ENCODE measurements at places on chromosomes 16 and 17. TPM values are rescaled to one million over a fixed set of nuclear protein-coding genes. Genes with fewer than 3 reads are reported as not detected.

The MT1F gene
- total RNA-seq = 205 TPM

The KRT27 gene
- not detected for total RNA-seq

The TBC1D3E gene
- total RNA-seq = not detected

The CRHR1 gene
- not detected for total RNA-seq

The C17orf78 gene
- total RNA-seq = not detected

DNA sequence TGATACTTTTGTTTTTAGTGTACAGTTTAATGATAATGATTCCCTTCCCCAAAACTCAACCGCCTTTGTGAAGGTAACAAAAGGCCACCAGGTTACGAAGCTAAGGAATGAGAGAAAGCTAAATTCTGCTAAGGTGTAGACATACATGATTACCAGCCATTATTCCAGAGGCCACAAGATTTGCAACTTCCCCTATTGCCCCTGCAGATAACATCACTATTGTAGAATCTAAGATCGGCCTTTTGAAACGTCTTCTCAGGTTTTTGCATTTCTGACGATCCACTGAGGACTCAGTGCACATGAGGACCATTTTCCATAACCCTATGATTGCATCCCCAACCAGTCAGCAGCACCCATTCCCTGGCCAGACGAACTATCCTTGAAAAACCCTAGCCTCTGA is 33.9 kb upstream of the SNN start:
- no peak overlapping the region for H3K4me3 ChIP-seq
- H3K4me1 ChIP-seq = no peaks in the 10 kb centered on the region
- no peak overlapping the region for H3K27ac ChIP-seq
- no peaks in the 10 kb centered on the region for H3K27me3 ChIP-seq

DNA sequence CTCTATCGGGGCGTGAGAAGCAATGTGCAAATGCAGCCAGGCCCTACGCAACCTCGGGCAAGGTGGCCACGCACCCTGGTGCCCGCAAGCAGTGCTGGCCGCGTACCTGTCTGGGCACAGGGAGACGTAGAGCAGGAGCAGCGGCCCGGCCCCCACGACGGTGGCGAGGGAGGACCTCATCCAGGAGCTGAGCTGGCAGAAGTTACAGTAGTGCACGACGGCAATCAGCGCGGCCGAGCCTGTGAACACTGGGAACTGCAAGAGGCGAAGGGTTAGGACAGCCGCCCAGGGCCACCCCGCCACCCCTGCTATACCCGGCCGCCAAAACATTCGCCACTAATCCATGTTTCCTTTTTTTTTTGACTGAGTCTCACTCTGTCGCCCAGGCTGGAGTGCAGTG is 96.9 kb upstream of the CREBBP start:
- H3K4me3 ChIP-seq = no peak overlapping the region
- no peak for DNase-seq
- no peak overlapping the region for H3K27ac ChIP-seq

- H3K4me3 ChIP-seq = no peak overlapping the region
- H3K4me1 ChIP-seq = no peaks in the 10 kb centered on the region
- DNase-seq = no peak
- H3K27me3 ChIP-seq = no peaks in the 10 kb centered on the region
- no peak overlapping the region for H3K27ac ChIP-seq
Measured at GRCh38 chr17:59186850-59187249, 23.0 kb upstream of the SMG8 start.

DNA sequence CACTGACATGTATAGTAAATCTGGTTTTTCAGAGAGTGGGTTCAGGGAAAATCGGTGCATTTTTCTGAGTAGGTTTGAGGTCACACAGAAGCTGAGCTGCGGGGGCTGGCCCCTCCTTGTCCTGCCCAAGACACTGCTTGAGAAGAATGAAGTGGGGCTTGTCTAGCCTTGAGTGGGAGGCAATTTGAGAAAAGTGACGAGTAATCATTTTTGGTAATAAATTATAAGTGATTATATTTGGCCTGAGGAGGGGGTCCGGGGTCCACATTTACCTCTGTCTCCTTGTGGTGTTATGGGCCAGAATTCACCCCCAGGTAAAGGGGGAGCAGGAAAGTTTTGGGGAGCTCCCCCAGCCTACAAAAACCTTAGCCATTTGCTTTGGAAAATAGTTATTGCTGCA is 28.1 kb downstream of the WFDC1 start:
- no peaks in the 10 kb centered on the region for H3K36me3 ChIP-seq
- no peak overlapping the region for H3K27ac ChIP-seq
- no peaks in the 10 kb centered on the region for H3K27me3 ChIP-seq
- H3K4me3 ChIP-seq = no peak overlapping the region

DNA sequence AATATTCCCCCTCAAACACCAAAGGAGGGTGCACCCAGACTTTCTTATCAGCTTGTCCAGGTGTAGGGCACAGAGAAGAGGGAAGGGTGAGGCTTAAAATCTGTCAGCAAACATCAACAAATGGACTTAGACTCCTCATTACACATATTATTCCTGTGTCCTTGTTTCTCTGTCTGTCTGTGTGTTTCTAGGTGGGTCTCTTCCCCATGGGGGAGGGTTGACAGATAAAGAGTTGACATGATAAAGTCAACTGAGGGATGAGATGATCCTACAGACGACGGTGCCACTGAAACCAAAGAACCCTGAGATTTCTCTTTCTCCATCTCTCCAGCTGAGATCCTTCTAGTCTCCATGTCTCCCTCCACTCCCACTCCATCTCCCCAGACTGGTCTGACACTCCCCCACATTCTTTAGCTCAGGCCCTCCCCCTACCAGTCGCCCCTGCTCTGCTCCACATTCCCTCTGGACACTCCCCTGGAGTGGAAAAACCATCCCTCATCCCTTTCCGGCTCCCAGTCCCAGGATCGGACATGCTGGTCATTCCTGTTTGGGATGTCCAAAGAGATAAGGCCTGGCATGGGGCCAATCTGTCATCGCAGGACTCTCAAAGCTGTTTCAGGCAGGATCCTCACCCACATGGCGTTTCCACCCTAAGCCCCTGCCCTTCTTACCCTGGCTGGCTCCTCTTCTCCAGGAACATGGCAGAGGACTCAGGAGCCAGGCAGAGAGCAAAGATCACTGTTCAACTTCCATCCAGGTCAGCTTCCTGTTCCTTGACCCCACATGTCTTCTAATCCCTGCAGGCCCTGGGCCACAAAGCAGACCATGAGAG is 2.9 kb upstream of the ITGA3 start:
- H3K4me1 ChIP-seq = peaks cover 18% of the 10 kb centered on the region
- no peaks in the 10 kb centered on the region for H3K27me3 ChIP-seq
- DNase-seq = peak; percentile 61

- peak overlapping the region; percentile 27 for H3K27ac ChIP-seq
- H3K4me3 ChIP-seq = peak overlapping the region; percentile 65
- H3K36me3 ChIP-seq = no peaks in the 10 kb centered on the region
- peaks cover 17% of the 10 kb centered on the region for H3K4me1 ChIP-seq
- H3K27me3 ChIP-seq = no peaks in the 10 kb centered on the region
- no peak for DNase-seq
Measured at GRCh38 chr17:42459801-42460281, 1.2 kb downstream of the ATP6V0A1 start.

DNA sequence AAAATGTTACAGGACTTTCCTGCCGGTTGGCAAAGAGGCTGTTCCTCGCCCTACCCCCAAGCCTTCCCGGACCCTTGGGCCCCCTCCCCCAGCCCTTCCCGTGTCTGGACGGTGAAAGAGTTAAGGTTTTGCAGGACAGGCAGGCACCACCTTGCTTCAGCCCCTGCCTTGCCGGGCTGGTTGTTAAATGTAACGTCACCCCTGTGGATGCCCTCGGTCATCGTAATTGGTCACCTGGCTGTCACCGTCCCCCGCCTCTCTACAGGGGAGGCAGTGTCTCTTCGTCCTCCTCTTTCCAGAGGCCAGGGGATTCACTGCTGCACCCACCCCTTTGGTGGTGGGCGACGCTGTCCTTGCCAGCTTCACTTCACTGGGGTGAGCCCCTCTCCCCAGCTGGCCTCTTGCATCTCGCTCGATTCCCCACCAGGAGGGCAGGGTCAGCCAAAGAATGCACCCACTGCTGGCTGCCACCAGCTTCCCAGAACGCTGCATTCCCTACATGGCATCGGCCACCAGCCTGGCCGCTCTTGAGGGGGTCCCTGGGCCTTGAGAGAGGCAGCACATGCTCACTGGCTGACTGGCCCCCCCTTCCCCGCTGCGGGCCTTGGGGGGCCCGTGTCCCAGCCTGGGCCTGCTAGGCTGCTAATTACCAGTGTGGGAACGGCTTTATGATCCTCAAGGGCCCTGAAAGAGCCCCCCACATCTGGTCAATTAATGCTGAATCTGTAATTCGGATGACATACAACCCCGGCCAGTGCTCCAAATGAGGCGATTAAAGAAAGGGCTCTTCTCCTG is 25.2 kb upstream of the GSE1 start:
- no peak overlapping the region for H3K4me3 ChIP-seq
- H3K27ac ChIP-seq = no peak overlapping the region
- DNase-seq = no peak
- no peaks in the 10 kb centered on the region for H3K4me1 ChIP-seq

DNA sequence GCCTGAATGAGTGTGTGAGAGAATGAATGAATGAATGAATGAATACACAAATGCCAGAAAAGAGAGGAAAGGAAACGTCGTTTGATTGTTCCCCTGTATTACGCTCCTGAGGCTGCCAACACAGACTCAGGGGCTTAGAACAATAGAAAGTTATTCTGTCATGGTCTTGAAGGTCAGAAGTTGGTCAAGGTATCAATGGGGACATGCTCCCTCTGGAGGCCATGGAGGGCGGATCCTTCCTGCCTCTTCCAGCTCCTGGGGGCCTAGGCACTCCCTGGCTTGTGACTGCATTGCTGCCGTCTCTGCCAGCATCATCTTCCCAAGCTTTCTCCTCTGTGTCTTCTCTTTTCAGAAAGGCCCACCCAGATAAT is 1.5 kb upstream of the SLC38A8 start:
- H3K4me1 ChIP-seq = no peaks in the 10 kb centered on the region
- peak; percentile 33 for DNase-seq
- no peak overlapping the region for H3K27ac ChIP-seq
- H3K4me3 ChIP-seq = no peak overlapping the region

- H3K4me1 ChIP-seq = no peaks in the 10 kb centered on the region
- H3K4me3 ChIP-seq = no peak overlapping the region
- no peak for DNase-seq
- no peaks in the 10 kb centered on the region for H3K27me3 ChIP-seq
Measured at GRCh38 chr17:31085563-31085962, 9.2 kb upstream of the NF1 start.

DNA sequence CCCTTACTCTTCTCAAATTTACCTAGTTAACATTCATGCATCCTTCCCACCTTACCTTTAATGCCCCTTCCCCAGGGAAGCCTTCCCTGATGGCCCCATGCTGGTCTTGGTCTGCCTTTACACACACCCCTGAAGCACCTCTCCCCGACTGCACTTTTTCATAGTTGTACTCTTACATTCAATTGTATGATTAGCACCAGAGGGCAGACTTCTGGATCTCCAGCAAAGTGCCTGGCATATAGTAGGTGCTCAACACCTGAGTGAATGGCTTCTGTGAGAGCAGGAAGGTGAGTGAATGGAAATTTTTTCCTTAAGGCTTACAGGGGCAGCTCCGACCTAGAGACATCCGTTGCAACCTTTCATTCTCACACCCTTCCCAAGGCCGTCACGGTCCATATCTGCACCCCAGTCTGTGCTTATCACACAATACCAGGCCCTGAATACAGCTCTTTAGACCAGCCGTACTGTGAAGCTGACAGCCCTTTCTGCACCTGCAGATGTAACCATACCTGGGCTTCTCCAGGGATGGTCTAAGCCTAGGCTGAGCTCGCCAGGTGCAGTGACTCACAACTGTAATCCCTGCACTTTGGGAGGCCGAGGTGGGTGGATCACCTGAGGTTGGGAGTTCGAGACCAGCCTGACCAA is 4.4 kb downstream of the PGAP3 start:
- H3K27me3 ChIP-seq = no peaks in the 10 kb centered on the region
- H3K36me3 ChIP-seq = no peaks in the 10 kb centered on the region
- no peak overlapping the region for H3K27ac ChIP-seq
- H3K4me3 ChIP-seq = no peak overlapping the region
